A549 treated with Hydrocortisone at 1 μM for 4 hours (cell line): ENCODE measurements at places on chromosomes 3 and 15. TPM values are rescaled to one million over a fixed set of nuclear protein-coding genes. Genes with fewer than 3 reads are reported as not detected.

The CDHR4 gene
- 0.15 to 0.30 TPM (median 0.26 TPM) in 5 replicates for total RNA-seq

The BNC1 gene
- total RNA-seq, result 0.69 to 0.95 TPM (median 0.86 TPM) in 5 replicates

The U2SURP gene
- 67.6 to 117 TPM (median 80.3 TPM) in 5 replicates for total RNA-seq

The PAK2 gene
- total RNA-seq, result 34.2 to 58.9 TPM (median 41.2 TPM) in 5 replicates

The KLHL40 gene
- total RNA-seq, result not detected in 5 replicates

The TRIM71 gene
- 0.02 TPM in 2 of 5 replicates, not detected in the others for total RNA-seq

The OCA2 gene
- total RNA-seq, result 0.11 to 0.31 TPM (median 0.29 TPM) in 5 replicates

The DLL4 gene
- total RNA-seq, result 1.8 to 2.4 TPM (median 2.1 TPM) in 5 replicates

The CHST13 gene
- total RNA-seq, result 0.28 to 1.1 TPM (median 0.83 TPM) in 5 replicates

The C3orf70 gene
- total RNA-seq, result 0.03 to 0.06 TPM (median 0.03 TPM) in 5 replicates

The TCTA gene
- 22.2 to 23.7 TPM (median 22.7 TPM) in 5 replicates for total RNA-seq

The ANKRD34C gene
- not detected in 5 replicates for total RNA-seq

The P2RY1 gene
- total RNA-seq, result 0.47 to 0.60 TPM (median 0.50 TPM) in 5 replicates

The LYZL4 gene
- not detected in 5 replicates for total RNA-seq

The PRR20G gene
- 0.91 to 2.4 TPM (median 1.9 TPM) in 5 replicates for total RNA-seq

The CYP1A1 gene
- total RNA-seq, result 1.4 to 2.5 TPM (median 1.8 TPM) in 5 replicates

The CACNA1D gene
- 0.47 to 1.3 TPM (median 0.83 TPM) in 5 replicates for total RNA-seq

The PLS1 gene
- 8.8 to 11.7 TPM (median 10.3 TPM) in 5 replicates for total RNA-seq

The GREM1 gene
- 3.2 to 9.3 TPM (median 4.9 TPM) in 5 replicates for total RNA-seq

The CELF6 gene
- total RNA-seq, result 0.10 to 0.20 TPM (median 0.13 TPM) in 5 replicates

The GPR156 gene
- total RNA-seq, result 0.24 to 0.49 TPM (median 0.36 TPM) in 5 replicates
